T-helper 9 cell (primary cell): ENCODE measurements at places on chromosomes 13 and 19.
A peak's percentile ranks its signal among the peaks of the same experiment; 100 is the strongest.

- peak; percentile 87 for DNase-seq
These were observed at the start of gene SBNO2 for GRCh38 chr19:1173845-1174809. Gene SBNO2, minus strand, starts transcription at chr19:1174268. Its CDS starts 19,992 bp downstream, at chr19:1154276.

DNA sequence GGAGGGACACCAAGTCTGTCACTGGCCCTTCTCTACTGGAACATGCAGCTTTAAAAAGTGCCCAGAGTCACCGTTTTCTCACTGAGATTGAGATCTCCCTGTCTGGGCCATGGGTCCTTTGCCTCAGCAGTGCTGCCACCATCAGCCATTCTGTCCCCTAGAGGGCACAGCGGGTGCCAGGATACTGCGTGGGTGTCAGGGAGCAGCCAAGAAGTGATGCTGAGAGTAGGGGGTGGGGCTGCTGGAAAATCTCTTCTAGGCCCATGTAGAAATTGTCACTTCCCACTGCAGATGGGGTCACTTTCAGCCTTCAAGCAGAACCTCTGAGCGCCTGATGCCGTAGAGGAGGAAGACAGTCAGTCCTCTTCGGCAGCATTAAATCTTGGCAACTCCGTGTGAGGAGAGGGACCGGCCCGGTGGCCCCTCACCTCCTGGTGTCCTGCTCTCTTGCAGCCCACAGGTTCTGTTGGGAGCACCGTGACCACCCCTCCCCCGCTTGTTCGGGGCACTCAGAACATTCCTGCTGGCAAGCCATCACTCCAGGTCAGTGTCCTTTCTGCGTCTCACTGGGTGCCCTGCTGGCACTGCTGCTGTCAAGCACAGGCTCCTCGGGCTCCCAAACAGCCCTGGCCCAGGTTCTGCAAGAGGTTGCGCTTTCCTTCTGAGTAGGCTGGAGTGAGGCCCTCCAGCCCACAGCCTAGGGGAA is 21.4 kb downstream of the TSSK6 start:
- DNase-seq: no peak

DNA sequence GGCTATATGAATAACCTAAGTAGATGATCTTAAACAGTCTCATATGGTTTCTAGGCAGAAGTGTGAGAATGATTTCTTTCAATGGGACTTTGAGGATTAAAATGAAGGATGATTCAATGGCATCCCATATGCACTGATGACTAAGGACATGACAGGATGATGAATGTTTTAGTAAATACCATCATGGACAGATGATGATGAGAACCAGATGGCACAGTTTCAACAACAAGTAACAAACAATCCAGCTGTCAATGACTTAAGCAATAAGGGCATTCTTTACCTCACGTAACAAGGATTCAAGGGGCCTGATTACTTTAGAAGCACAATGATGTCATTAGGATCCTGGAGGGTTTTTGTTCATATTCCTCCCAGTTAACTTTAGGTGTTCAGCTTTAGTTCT is 2678.4 kb downstream of the PCDH9 start:
- DNase-seq: no peak

- DNase-seq: no peak
These were observed 7.5 kb downstream of the RPS9 start for GRCh38 chr19:54207983-54208783.

DNA sequence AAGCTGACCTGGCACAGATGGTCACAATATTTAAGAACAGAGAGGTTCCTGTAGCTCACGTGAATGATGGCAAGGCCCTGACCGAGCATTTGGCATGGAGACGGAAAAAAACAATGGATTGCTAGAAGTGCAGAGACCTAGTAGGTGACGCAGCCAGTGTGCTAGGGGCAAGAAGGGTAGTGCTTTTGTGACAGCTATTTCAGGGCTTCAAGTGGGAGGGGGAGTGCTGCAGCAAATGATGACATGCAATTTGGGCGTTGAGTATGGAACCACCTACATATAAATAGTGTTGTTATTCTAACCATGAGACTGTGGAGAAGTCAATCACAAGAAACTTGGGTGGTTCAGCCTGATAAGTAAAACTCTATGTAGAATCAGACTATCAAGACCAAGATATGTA is 65.7 kb upstream of the IL17D start:
- DNase-seq: no peak
